ENCODE measurements at places on chromosomes 13 and 19. TPM values are rescaled to one million over a fixed set of nuclear protein-coding genes. Genes with fewer than 3 reads are reported as not detected.

DNA sequence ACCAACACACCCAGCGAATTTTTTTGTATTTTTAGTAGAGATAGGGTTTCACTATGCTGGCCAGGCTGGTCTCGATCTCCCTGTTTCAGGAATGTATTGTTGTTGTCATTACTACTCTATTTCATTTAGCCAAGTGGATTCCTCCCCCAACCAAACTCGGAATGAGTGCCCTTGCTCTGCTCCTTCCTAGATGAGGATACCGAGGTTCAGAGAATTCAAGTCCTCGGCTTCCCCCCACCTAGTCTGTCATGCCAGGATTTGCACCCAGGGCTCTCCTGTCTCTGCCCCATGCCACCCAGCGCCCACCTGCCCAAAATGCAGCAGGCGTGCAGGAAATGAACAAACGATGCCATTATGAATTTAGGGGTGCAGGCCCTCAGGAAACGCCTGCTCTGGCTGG lies 3.5 kb upstream of the SPACA4 start:
- DNase-seq: no peak

- no peak for DNase-seq
Observed at GRCh38 chr13:43865892-43866291, 13.6 kb downstream of the CCDC122 start.

DNA sequence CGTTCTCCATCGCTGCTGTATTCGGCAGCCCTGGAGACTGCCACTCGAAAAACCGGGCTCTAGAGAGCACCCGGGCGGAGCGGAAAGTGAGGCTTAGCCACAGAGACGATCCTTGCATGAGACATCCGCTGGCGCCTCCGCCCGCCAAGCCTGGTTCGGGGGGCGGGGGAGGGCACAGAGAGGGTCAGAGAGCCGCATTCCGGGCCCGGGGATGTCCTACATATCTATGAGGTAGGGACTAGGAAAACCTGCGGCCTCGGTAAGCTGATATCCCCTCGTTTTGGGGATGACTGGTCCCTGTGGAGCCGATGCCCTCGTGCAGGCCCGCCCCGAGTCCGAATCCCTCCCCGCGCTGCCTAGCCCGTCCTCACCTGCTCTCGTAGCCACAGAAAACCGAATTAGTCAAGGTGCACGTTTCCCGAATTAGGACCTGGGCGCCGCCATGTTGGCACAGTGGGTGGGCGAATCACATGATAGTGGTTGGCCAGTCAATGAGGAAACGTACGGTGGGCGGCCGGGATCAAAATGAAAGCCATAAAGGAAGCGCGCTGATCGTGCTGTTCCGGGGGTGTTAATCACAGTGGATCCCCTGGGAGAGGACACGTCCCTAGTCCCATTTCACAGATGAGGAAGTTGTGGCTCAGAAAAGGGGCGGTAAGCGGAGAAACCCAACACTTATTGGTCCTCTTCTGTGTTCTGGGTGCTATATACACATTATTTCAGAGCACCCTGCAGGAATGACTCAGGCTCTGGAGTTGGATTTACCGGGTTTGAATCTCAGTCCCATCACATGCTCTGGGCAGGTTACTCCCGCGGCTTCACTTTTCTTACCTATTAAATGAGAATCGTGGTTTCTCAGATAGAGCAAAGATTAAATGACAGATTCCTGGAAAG lies at the start of gene TRMT1:
Gene TRMT1, minus strand, starts transcription at position 459 of the 894 bp plus-strand sequence. Its CDS starts 341 bp downstream, at position 118.
- peak; percentile 93 for DNase-seq

The THSD1 gene
- 0.31 TPM for total RNA-seq

The MAP1S gene
- 75.7 TPM for total RNA-seq

- DNase-seq: no peak
Observed at GRCh38 chr13:61383111-61383510, 32.5 kb downstream of the PCDH20 start.

DNA sequence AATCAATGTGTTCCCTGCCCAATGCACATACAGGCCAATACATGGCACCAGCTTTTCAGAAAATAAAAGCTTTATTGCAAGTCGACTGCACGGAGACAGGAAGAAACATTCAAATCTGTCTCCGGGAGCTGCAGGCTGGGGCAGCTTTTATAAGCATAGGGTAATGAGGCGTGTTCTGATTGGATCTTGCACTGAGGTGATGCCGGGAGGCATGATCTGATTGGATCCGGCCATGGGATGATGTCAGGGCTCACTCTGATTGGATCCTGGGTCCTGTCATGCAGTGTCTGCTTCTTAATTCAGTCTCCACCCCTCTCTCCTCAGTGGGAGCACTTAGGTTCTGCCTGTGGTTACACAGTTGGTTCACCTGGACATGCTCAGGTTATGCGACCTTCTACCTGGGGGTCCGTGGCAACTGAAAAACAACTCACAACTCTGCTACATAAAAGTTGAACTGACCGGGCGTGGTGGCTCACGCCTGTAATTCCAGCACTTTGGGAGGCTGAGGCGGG lies 11.8 kb upstream of the FBN3 start:
- DNase-seq: peak; percentile 12

DNA sequence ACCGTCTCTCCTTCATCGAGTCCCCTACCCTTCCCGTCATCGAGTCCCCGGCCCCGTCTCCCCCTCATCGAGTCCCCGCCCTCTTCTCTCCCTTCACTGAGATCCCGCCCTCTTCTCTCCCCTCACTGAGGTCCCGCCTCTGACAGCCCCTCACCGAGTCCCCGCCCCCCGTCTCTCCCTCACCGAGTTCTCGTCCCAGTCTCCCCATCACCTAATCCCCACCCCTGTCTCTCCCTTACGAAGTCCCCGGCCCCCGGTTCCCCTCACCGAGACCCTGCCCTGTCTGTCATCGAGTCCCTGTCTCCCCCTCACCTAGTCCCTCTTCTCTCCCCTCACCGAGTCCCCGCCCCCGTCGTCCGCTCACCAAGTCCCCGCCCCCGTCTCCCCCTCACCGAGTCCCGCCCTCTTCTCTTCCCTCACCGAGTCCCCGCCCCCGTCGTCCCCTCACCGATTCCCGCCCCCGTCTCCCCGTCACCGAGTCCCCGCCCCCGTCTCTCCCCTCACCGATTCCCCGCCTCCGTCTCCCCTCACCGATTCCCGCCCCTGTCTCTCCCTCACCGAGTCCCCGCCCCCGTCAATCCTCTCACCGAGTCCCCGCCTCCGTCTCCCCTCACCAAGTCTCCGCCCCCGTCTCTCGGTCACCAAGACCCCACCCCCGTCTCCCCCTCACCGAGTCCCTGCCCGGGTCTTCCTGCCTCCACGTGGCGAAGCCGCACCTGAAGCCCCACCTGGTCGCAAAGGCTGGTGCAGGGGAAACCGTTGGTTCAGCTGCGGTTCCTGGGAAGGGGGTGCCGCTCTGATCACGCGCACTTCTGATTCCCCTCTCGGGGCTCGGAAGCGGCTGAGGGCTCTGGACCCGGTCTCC lies 23.9 kb upstream of the ZNF846 start:
- DNase-seq: peak; percentile 93

The DPF1 gene
- total RNA-seq: 0.12 TPM

The SELENOV gene
- total RNA-seq: not detected

- DNase-seq: no peak
Observed at GRCh38 chr13:53007872-53008271, 20.7 kb upstream of the OLFM4 start.

DNA sequence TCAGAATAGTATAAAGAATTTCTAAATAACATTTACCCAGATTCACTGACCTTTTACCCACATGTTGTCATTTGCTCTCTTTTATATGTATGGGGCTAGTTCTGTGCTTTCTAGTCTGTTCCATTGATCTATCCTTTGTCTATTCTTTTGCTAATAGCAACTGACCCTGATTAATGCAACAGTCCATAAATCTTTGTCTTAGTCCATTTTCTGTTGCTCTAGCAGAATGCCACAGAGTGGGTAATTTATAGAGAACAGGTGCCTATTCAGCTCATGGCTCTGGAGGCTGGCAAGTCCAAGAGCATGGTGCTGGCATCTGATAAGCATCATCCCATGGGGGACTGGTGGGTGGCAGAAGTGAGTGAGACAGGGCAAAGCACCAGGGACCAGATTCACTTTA lies 52.1 kb downstream of the LHFPL6 start:
- DNase-seq: no peak

DNA sequence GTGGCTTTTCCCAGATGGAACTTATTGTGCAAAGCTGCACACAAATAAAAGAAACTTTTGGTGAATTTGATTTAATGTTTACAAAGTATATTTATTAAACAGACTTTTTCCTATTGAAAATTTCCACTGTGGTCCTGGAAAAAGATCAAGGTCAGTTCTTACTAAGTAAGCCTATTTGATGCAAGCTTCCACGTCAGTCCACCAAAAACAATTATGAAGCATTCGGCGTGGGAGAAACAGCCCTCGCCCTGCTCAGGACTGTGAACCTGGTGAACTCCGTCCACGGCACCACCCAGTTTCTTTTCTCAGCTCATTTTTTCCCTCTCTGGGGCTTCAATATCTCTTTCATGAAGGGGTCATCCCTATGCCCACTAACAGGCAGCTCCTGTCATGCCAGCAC lies 149.8 kb downstream of the EFNB2 start:
- DNase-seq: no peak

- DNase-seq: no peak
Observed at GRCh38 chr13:110290826-110291225, 16.1 kb downstream of the COL4A1 start.

DNA sequence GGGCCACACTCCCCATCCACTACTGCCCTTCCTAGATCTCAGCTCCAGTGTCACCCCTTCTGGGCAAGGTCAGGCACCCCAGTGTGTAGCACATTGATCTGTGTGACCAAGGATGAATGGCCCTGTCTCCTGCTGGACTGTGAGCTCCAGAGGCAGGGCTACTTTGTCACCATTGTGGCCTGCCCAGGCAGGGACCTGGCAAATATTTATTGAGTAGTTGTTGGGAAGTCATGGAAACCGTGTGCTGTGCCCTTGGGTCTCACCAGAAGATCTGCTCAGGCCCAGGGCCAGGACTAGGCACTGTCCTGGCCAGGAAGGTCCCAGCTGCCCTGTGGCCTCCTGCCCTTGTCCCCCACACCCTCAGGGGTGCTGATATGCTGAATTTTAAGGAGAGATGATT lies 10.5 kb downstream of the NACC1 start:
- no peak for DNase-seq

DNA sequence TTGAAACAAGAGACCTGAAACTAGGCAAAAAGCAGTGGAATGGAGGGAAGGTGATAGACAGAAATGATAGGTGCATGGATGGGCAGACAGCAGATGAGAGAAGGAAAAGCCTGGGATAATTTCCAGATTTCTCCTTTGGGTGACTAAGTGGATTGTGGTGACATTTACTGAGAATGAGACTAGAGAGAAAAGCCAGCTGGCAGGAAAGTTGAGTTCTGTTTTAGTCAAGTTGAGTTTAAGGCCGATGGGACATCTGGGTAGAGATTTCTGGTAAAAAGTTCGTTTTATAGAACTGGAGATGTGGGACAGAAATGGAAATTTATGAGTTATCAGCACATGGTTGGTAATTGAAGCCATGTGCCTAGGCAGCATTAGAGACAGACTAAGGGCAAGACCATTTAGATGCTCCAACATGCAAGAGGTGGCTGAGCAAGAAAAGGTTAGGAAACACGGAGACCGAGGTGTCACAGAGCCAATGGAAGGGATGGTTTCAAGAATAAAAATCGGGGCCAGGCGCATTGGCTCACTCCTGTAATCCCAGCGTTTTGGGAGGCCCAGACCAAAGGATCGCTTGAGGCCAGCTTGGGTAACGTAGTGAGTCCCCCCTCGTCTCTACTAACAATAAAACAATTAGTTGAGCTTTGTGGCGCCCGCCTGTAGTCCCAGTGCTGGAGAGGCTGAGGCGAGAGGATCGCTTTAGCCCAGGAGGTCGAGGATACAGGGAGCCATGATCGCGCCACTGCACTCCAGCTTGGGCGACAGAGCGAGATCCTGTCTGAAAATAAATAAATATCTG lies 9.6 kb upstream of the DGKH start:
- DNase-seq: no peak

- DNase-seq: no peak
Observed at GRCh38 chr19:23822735-23823134, 64.0 kb upstream of the ZNF681 start.

DNA sequence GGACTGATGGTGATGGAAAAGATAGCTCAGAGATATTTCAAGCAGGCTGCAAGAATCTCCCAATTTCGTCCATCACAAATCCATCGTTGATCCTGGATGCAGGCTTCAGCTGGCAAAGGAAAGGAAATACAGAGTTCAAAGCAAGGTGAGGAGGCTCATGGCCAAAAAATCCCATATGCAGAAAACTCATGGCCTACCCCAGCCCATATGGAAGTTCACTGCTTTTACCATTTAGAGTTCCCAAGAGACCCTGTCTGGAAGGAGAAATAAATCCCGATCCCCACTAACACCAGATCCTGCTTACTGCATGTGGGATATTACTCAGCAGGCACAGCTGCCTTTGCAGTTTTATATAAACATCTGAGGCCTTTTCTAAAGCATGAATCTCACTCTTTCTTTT lies 412.9 kb upstream of the SPRY2 start:
- no peak for DNase-seq

The IGFL1 gene
- total RNA-seq: not detected

DNA sequence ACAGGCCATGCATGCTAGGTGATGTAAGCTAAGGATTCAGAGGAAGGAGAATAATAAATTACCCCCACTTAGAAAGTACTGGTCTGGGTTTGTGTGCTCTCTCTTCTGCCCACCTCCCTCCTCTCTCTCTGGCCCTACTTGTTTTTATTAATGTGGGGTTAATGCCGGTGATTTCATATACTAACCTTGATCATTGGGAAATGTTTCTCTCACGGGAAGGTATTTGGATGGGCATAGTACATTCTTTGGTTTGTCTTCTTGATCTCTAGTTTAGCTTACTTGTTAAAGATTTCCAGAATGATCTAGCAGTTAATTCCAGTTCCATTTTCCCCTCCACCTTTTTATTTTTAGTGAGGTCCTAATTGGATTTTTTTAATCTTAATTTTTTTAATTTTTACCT lies 24.6 kb downstream of the ARHGAP35 start:
- no peak for DNase-seq

- no peak for DNase-seq
Observed at GRCh38 chr19:42129399-42130253, 2.6 kb downstream of the POU2F2 start.

- DNase-seq: no peak
Observed at GRCh38 chr19:58400316-58400915, 5.0 kb downstream of the RNF225 start.

DNA sequence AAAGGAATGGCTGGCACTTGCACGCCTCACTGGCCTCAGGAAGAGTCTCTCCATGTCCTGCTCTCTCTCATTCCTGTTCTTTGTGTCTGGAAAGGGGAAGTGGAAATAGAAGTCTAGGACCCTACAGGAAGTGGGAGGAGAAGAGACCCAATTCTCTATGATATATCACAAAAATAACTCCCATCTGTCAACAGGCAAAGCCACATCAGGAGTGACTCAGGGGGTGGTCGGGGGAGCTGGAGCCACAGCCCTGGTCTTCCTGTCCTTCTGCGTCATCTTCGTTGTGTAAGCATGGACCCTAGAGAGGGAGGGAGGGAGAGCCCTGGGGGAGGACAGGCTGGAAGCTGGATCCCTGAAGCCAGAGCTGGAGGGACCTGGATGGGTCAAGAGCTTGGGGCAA lies 3.0 kb downstream of the SIGLEC9 start:
- DNase-seq: no peak

GRCh38 chr19:33414667-33415605 lies 41.4 kb downstream of the CEBPG start:
- no peak for DNase-seq

- no peak for DNase-seq
Observed at GRCh38 chr19:56144831-56145230, 3.7 kb downstream of the ZNF444 start.

GRCh38 chr19:342801-343421 lies 1.7 kb downstream of the MIER2 start:
- no peak for DNase-seq
